Stimulated activated CD4-positive, alpha-beta T cell treated with anti-CD3 and anti-CD28 coated beads, Interleukin-1b, Interleukin-23, amount 100 ng/mL, for 4 hours (primary cell): ENCODE measurements at places on chromosomes 3 and 15.

DNA sequence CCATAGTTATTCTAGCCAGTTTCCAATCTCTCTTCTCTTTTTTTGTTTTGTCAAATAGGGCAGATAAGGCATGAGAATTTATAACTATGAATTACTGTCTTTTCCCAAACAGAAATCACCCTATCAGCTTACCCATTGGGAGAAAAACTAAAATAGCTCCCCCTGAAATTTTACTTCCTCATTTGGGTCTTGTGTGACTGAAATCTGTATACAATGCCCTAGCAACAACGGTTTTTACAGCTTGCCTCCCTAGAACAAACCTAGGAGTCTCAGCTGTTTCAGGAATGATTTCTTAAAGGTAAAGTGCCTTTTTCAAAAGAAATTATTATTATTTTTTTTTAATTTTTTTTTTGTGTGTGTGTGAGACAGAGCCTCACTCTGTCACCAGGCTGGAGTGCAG is 56.8 kb downstream of the CD86 start:
- no peak for DNase-seq

GRCh38 chr15:85559530-85559929 is 179.1 kb downstream of the AKAP13 start:
- DNase-seq, result no peak

- DNase-seq, result no peak
Measured at GRCh38 chr15:61500523-61500922, 271.4 kb upstream of the RORA start.

DNA sequence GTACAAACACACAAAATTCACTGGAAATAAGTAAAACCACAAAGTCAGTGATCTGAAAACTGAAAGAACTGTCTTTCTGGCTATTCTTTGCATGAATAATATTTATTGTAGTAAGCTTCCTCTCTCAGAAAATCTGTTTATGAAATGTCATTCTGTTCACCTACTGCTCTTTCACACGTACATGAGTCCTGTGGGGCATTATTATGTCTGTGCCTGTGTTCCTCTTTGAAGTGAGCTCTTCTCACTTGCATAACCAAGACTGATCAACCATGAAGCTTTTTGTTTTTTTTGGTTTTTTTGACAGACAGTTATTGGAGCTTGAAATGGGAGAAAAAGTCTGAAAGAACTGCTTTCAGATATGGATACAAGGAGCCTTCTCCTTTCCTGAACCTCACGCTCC is 195.8 kb downstream of the PLCH1 start:
- DNase-seq, result no peak

DNA sequence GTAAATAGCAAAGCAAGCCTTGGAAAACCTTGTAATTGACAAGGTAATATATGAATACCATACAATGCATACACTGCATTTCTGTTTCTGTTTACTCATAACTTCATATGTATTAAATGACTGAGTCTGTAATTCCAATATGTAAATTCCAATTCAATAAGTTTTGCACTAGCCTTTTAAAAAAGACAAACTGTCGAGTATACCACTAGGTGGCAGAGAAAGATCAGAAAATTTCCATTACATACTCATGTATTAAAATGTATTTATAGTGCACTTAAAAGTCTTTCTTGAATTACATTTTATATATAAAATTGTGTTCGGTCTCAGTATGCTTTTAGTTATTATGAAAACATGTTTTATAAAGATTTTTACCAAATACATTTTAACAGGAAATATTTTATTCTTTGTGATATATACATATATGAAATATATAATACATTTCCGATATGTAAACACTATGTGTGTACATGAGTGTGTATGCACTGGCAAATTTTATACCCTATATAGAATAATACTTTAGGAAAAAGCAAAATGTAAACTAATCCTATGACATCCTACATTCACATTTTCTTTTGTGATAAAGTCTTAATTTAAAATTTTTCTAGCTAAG is 216.8 kb downstream of the VGLL3 start:
- no peak for DNase-seq

GRCh38 chr15:79192462-79193036 is 90.0 kb upstream of the ANKRD34C start:
- DNase-seq, result no peak

GRCh38 chr3:5063724-5064123 is 58.4 kb upstream of the ARL8B start:
- DNase-seq, result no peak

DNA sequence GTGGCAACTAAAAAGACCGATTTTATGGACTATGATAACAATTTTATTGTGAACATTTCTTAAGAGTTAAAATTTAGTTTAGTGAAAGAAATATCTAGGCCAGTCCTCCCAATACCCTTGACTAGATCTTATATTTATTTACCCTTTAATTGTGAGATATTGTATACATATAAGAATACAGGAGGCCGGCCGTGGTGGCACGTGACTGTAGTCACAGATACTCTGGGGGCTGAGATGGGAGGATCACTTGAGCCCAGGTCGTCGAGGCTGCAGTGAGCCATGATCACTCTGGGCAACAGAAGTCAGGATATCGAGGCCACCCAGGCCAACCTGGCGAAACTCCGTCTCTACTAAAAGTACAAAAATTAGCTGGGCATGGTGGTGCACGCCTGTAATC is 756 bp upstream of the RMDN3 start:
- no peak for DNase-seq
